ENCODE measurements at places on chromosomes 5 and 9.

- no peak for DNase-seq
- H3K36me3 ChIP-seq: no peaks in the 10 kb centered on the region
- H3K27me3 ChIP-seq: no peaks in the 10 kb centered on the region
- no peak overlapping the region for H3K27ac ChIP-seq
- peaks cover 15% of the 10 kb centered on the region for H3K4me1 ChIP-seq
Measured at GRCh38 chr5:119385136-119385535, 29.3 kb downstream of the TNFAIP8 start.

DNA sequence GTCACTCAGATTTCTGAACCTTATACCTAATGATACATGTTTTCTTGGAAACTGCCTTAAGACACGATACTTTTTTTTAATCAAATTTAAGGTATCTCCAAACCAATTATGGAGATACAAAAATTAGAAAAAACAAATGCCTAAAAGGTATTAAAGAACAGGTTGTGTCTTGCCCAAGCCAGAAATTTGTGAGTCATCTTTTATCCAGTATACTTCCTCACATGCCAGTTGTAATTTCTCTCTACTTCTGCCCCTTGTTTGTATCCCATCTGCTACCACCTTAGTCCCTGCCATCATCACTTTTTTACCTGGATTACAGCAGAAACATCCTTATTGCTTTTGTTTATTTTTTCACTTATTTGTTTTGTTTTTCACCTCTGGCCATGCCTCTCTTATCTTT, 571.2 kb upstream of the DAB2 start:
- H3K27ac ChIP-seq: no peak overlapping the region
- no peaks in the 10 kb centered on the region for H3K36me3 ChIP-seq
- DNase-seq: no peak
- H3K27me3 ChIP-seq: no peaks in the 10 kb centered on the region

DNA sequence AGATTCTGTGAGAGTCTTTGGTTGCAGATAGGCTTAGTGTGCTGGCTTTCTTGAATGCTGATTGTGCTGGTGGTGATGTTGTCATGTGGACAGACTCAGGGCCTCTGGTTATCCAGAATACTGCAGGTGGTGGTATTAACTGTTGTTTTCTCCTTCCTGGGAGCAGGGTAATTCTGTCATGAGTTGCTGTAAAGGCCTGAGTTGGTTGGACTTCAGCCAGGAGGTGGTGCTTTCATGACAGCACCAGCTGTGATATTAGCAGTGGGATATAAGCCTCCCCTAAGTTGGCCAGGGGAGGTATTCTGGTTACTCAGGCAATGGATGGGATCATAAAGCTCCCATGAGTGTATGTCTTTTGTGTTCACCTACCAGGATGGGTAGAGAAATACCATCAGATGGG, 16.4 kb upstream of the RNF180 start:
- H3K27me3 ChIP-seq: no peaks in the 10 kb centered on the region
- H3K4me1 ChIP-seq: no peaks in the 10 kb centered on the region
- H3K27ac ChIP-seq: no peak overlapping the region
- no peaks in the 10 kb centered on the region for H3K36me3 ChIP-seq
- no peak overlapping the region for H3K4me3 ChIP-seq

DNA sequence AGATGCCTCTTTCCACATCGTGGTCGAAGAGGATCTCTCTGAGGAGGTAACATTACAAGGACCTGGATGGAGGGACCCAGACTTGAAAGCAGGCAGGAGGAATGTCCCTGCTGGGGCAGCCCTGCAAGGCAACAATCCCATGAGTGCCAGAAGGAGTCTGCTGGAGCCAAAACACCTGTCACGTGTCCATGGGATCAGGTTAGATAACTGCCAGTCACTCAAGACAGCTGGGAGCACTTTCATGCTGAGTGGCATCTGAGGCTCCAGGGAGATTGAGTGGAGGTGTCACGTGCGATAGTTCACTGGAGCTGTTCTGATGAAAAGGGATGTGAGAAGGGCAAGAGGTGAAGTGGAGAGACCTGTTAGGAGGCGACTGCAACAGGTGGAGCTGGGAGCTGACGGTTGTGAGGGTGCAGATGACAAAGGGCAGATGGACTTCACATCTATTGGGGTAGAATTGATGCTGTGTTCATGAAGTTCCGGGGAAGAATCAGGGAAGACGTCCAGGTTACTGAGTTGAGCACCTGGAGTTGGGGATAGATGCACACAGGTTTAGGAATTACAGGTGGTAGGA, 68.4 kb downstream of the ICE1 start:
- no peaks in the 10 kb centered on the region for H3K27me3 ChIP-seq
- DNase-seq: no peak
- no peak overlapping the region for H3K27ac ChIP-seq
- H3K36me3 ChIP-seq: peaks cover 20% of the 10 kb centered on the region
- no peak overlapping the region for H3K4me3 ChIP-seq

GRCh38 chr9:92617951-92618510, 51.9 kb downstream of the IPPK start:
- no peak overlapping the region for H3K27ac ChIP-seq
- H3K4me3 ChIP-seq: no peak overlapping the region
- peaks cover 19% of the 10 kb centered on the region for H3K4me1 ChIP-seq
- no peaks in the 10 kb centered on the region for H3K27me3 ChIP-seq
- peaks cover 16% of the 10 kb centered on the region for H3K36me3 ChIP-seq

All from kidney (tissue), 22 donors.